Tibial nerve (tissue), 4 donors: ENCODE measurements at places on chromosomes 6 and 20. TPM values are rescaled to one million over a fixed set of nuclear protein-coding genes. Genes with fewer than 3 reads are reported as not detected.

GRCh38 chr20:1631309-1632151, 11.7 kb upstream of the SIRPB1 start:
- H3K4me1 ChIP-seq: no peaks in the 10 kb centered on the region
- H3K27me3 ChIP-seq: no peaks in the 10 kb centered on the region
- DNase-seq: no peak
- H3K36me3 ChIP-seq: no peaks in the 10 kb centered on the region

- H3K4me1 ChIP-seq: no peaks in the 10 kb centered on the region
- H3K27ac ChIP-seq: no peak overlapping the region
- no peak for DNase-seq
These were observed 20.0 kb upstream of the GSTA3 start for GRCh38 chr6:52929321-52930164.

DNA sequence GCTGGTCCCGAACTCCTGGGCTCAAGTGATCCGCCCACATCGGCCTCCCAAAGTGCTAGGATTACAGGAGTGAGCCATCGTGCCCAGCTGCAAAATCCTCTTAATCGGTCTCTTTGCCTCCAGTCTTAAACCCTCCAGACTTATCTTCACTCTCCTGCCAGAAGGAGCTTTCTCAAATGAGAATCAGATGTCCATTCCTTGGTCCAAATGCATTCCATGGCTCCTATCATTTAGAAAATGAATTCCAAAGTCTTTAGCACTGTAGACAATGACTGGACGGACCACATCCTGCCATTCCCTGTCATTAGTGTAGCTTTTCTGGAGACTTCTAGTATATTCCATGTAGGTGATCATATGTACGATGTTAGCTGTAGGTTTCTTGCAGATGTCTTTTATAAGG, 141.9 kb downstream of the ID4 start:
- H3K4me1 ChIP-seq: peaks cover 13% of the 10 kb centered on the region
- H3K27ac ChIP-seq: no peak overlapping the region
- H3K36me3 ChIP-seq: no peaks in the 10 kb centered on the region
- DNase-seq: no peak
- no peak overlapping the region for H3K4me3 ChIP-seq

- H3K36me3 ChIP-seq: no peaks in the 10 kb centered on the region
These were observed 20.3 kb upstream of the ATXN1 start for GRCh38 chr6:16781348-16782169.

DNA sequence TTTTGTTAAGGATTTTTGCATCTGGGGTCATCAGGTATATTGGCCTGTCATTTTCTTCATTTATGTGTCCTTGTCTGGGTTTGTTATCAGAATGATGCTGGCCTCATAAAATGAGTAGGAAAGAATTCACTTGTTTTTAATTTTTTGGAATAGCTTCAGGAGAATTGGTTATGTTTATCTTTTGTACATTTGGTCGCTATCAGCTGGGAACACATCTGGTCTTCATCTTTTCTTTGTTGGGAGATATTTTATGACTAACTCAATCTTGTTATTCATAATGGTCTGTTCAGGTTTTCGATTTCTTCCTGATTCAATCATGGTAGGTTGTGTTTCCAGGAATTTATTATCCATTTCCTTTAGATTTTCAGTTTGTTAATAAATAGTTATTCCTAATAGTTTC, 207.5 kb upstream of the ASCC3 start:
- no peaks in the 10 kb centered on the region for H3K27me3 ChIP-seq
- H3K4me1 ChIP-seq: no peaks in the 10 kb centered on the region
- no peak for DNase-seq
- H3K36me3 ChIP-seq: no peaks in the 10 kb centered on the region
- H3K4me3 ChIP-seq: no peak overlapping the region

DNA sequence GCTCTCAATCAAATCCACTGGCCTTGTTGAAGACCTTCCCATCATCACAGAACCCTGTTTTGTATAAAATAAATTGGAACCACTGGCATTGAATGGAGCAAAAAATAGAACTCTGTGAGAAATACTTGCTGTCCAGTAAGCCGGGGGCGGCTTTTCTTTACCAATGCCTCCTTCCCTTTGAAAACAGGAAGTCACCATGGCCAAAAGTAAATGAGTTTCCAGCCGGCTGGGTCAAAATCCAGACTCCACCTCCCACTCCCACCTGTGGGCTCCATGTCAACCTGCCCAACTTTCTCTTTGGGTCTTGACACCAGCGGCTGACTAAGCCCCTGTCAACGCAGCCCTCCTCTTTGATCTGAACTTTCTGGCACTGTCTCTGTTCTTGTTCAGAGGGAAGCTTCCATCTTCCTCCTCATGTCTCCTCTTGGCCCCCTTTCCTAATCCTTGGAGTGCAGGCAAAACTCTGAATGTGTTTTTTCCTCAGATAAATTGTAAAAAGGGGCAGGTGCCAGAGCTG, 95.2 kb downstream of the TFAP2C start:
- DNase-seq: no peak
- H3K27ac ChIP-seq: no peak overlapping the region
- H3K4me1 ChIP-seq: no peaks in the 10 kb centered on the region
- no peaks in the 10 kb centered on the region for H3K36me3 ChIP-seq

DNA sequence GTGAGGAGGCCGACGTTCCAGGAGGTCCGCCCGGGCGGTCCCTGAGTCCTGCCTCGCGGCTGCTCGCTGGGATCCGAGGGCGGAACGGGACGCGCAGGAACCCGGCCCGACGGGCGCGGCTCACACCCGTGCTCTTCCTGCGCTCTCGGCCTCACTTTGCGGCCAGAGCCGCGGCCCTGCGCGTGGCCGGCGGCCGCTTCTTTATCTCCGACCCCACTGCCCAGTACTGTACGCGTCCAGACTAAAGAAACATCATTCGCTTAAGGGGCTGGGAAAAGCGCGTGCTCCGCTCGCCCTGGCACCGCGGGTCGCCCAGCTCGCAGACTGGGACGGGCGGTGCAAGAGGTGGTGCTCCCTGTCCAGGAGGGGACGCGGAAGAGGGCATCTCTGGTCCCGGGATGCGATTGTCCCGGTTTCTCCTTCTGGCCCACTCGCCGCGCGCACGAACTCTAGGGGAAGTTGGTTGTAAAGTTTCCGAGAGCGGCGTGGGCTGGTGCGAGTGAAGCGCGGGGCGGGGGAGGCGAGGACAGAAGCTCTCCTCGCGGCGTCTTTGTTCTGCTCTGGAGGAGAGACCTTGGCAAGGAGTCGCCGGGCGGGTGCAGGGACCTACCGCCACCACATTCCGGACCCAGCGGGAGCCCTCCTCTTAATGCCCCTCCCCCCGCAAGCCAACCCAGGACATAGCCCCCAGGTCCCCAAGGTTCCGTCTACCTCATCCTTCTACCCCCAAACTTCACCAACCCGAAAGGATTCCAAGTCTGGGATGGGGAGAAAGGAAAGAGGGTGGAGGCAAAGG, 71.0 kb downstream of the SOX4 start:
- H3K27me3 ChIP-seq: peaks cover 29% of the 10 kb centered on the region
- H3K36me3 ChIP-seq: no peaks in the 10 kb centered on the region
- no peaks in the 10 kb centered on the region for H3K4me1 ChIP-seq
- no peak for DNase-seq
- H3K27ac ChIP-seq: no peak overlapping the region
- H3K4me3 ChIP-seq: peak overlapping the region; percentile 68

- DNase-seq: no peak
- no peaks in the 10 kb centered on the region for H3K4me1 ChIP-seq
- no peaks in the 10 kb centered on the region for H3K27me3 ChIP-seq
- no peaks in the 10 kb centered on the region for H3K36me3 ChIP-seq
- H3K4me3 ChIP-seq: no peak overlapping the region
These were observed 80.7 kb downstream of the SYTL3 start for GRCh38 chr6:158730541-158730907.

- H3K4me1 ChIP-seq: peaks cover 79% of the 10 kb centered on the region
- no peak for DNase-seq
- no peaks in the 10 kb centered on the region for H3K36me3 ChIP-seq
- H3K27me3 ChIP-seq: peaks cover 10% of the 10 kb centered on the region
- H3K27ac ChIP-seq: no peak overlapping the region
- no peak overlapping the region for H3K4me3 ChIP-seq
These were observed 1.4 kb upstream of the LAMA5 start for GRCh38 chr20:62368392-62368975.

DNA sequence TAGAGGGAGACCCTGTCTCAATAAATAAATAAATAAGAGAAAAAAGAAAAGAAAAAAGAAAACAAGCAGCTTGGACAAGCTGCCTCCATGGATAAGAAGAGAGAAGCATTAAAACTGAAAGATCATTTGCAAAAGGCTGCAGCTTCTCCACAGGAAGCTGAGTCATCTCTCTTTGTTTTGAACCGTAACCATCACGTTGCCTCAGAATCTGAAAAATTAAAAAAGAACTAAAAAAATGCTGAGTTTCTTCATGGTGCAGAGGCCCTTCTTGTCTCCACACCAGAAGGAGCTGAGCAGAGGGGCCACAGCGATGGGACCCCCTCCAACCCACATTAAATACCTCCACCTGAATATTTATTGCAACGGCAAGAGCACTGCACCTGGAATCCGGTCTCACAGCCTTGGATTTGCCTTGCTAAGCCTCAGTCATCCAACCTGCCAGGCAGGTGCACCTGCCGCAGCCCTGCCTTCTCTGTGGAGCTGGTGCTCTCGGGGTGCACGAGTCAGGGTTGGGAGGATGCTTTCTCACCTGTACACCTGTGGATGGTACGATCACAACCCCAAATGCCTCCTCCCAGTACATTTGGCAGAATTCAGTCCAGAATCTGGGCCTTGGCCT, 28.1 kb downstream of the TOX2 start:
- H3K36me3 ChIP-seq: no peaks in the 10 kb centered on the region
- no peaks in the 10 kb centered on the region for H3K27me3 ChIP-seq
- no peaks in the 10 kb centered on the region for H3K4me1 ChIP-seq
- H3K27ac ChIP-seq: no peak overlapping the region

GRCh38 chr6:144855812-144856531, 570.8 kb downstream of the UTRN start:
- H3K36me3 ChIP-seq: no peaks in the 10 kb centered on the region
- DNase-seq: no peak
- H3K4me1 ChIP-seq: no peaks in the 10 kb centered on the region
- no peaks in the 10 kb centered on the region for H3K27me3 ChIP-seq
- H3K4me3 ChIP-seq: no peak overlapping the region

GRCh38 chr6:583116-583515, 73.8 kb downstream of the HUS1B start:
- no peak overlapping the region for H3K4me3 ChIP-seq
- H3K36me3 ChIP-seq: no peaks in the 10 kb centered on the region
- DNase-seq: no peak
- H3K27me3 ChIP-seq: no peaks in the 10 kb centered on the region

DNA sequence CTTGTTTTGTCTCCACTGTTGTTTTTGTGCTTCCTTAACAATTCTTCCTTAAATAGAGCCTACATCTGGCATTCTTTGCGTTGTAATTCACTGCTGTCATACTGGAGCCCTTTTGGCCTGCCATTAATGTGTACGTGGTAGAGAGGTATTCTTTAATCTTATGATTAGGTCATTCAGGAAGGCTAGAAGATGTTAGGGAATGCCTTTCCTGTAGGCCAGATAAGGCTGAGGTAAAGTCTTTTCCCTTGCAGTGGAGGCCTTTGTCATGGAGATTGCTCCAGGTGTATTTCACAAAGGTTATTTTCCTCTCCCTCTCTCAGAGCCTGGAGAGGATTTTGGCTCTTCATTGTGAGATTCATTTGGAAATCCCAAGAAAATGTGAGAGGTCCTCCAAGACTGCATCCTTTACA, 146.9 kb downstream of the FUT9 start:
- H3K27ac ChIP-seq: no peak overlapping the region
- no peaks in the 10 kb centered on the region for H3K4me1 ChIP-seq
- no peak for DNase-seq
- H3K27me3 ChIP-seq: no peaks in the 10 kb centered on the region

DNA sequence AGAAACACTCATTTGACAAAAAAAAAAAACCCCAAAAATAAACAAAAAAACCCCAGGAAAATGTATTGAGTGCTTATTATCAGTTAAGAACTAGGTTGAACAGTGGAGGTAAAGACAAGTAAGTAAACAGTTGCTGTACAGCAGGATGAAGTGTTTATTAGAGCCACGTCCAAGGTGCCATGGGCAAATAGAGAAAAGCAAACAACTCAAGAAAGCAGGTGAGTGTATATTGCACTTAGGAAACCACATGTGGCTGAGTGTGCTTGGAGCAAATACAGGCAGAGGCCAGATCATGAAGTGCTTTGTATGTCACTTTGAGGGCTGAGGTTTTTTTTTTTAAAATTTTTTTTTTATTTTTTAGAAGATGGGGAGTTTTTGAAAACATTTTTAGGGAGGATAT, 98.3 kb downstream of the MACROD2 start:
- H3K4me1 ChIP-seq: no peaks in the 10 kb centered on the region
- H3K36me3 ChIP-seq: no peaks in the 10 kb centered on the region
- DNase-seq: no peak
- no peak overlapping the region for H3K27ac ChIP-seq
- no peak overlapping the region for H3K4me3 ChIP-seq

GRCh38 chr6:153758516-153758915, 280.5 kb upstream of the OPRM1 start:
- H3K36me3 ChIP-seq: no peaks in the 10 kb centered on the region
- no peak overlapping the region for H3K4me3 ChIP-seq
- H3K27me3 ChIP-seq: no peaks in the 10 kb centered on the region

GRCh38 chr6:34057790-34058189, 88.1 kb downstream of the GRM4 start:
- DNase-seq: no peak
- peaks cover 15% of the 10 kb centered on the region for H3K27me3 ChIP-seq
- peaks cover 11% of the 10 kb centered on the region for H3K4me1 ChIP-seq
- H3K27ac ChIP-seq: no peak overlapping the region

GRCh38 chr6:147486683-147487082, 21.8 kb upstream of the SAMD5 start:
- no peaks in the 10 kb centered on the region for H3K27me3 ChIP-seq
- no peak overlapping the region for H3K27ac ChIP-seq

DNA sequence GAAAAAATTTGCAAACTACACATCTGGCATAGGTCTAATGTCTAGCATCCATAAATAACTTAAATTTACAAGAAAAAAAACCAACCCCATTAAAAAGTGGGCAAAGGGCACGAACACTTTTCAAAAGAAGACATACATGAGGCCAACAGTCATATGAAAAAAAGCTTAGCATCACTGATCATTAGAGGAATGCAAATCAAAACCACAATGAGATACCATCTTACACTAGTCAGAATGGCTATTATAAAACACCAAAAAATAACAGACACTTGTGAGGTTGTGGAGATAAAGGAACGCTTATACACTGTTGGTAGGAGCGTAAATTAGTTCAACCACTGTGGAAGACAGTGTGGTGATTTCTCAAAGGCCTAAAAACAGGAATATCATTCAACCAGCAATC, 33.7 kb upstream of the EPB41L2 start:
- H3K36me3 ChIP-seq: no peaks in the 10 kb centered on the region
- no peak overlapping the region for H3K4me3 ChIP-seq
- no peak overlapping the region for H3K27ac ChIP-seq
- DNase-seq: no peak

GRCh38 chr20:13567663-13568062, 71.1 kb downstream of the TASP1 start:
- H3K36me3 ChIP-seq: peaks cover 29% of the 10 kb centered on the region
- no peak overlapping the region for H3K27ac ChIP-seq
- no peaks in the 10 kb centered on the region for H3K4me1 ChIP-seq
- H3K4me3 ChIP-seq: no peak overlapping the region
- no peaks in the 10 kb centered on the region for H3K27me3 ChIP-seq

PLCB1 gene
- total RNA-seq: 36.8 TPM

NTSR1 gene
- not detected for total RNA-seq

SLC4A11 gene
- not detected for total RNA-seq

PRDM13 gene
- not detected for total RNA-seq

BPIFB4 gene
- total RNA-seq: not detected

LAMA2 gene
- 244 TPM for total RNA-seq

C20orf144 gene
- total RNA-seq: not detected
